ENCODE measurements at places on chromosomes 5 and 9.
A peak's percentile ranks its signal among the peaks of the same experiment; 100 is the strongest.

GRCh38 chr5:160054047-160054446, 45.1 kb downstream of the TTC1 start:
- no peak for DNase-seq

GRCh38 chr9:95085861-95086563, 231.5 kb downstream of the FANCC start:
- no peak for DNase-seq

- DNase-seq, result no peak
Measured at GRCh38 chr5:10689391-10690081, 71.5 kb downstream of the DAP start.

DNA sequence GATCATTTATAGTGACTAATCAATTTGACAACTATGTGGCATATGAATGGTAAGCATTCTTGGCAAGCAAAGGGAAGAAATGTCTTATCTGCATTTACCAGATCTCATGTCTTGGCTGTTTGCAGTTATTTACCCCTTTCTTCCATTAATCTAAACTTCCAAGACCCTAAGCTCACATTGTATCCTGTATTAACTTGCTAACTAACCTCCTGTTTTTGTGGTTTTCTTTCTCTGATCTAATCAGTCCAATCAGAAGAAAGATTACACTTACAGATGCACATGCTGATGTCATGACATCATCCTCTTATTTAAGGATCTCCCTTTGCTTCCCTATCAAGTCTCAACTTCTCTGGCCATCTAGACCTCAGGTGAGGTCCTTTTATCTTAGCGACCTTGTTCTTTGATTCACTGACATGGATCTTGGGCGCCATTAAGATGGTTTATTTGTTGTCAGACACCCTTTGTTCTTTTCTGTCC, 95.5 kb downstream of the F2RL2 start:
- DNase-seq, result no peak

DNA sequence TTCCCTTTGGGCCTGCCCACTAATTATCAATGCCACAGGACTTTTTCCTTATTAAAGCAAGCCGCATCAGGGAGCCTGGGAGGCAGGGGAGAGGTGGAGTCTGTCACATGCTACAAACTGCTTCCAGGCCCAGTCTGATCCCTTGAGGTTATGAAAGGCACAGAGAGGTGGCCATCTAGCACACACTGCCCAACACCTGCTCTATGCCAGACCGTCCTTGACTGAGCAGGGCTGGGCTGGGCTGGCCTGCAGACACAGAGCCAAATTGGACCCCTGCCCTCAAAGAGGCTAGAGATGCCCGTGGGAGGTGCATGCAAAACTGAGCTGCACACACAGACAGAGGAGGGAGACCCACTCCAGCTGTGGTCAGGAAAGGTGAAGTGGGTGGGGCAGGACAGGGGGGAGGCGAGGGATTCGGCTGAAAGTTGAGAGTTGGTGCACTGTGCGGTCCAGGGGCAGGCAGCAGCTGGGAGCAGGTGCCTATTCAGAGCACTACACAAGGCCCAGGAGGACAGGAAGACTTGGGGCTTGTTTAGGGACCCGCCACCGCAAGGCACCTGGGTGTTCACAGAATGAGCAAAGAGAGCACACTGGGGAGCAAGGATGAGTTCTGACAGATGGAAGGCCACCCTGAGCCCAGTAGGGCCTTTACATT, 36.4 kb upstream of the TCF7 start:
- no peak for DNase-seq

GRCh38 chr5:65828022-65828896, 98.1 kb upstream of the ERBIN start:
- no peak for DNase-seq

DNA sequence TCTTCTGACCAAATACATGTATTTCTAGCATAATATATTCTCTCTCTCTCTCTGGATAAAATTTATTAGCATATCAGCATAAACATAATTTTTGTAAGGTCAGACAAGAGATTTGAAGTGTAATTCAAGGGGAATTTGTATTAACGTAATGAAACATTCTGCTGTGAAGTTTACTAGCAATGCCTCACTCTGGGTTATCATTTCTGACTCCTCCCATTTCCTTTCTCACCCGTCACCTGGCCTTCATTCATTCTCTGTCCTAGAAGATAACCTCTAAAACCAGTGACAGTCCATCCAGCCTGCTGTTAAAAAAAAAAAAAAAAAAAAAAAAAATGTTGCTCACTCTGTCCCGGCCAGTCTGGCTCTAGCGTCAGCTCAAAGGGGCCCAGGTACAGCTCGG, 27.1 kb downstream of the GRAMD2B start:
- no peak for DNase-seq

GRCh38 chr9:74331607-74332006, 165.5 kb upstream of the RORB start:
- no peak for DNase-seq

GRCh38 chr5:172321593-172321992, 38.0 kb upstream of the UBTD2 start:
- no peak for DNase-seq

DNA sequence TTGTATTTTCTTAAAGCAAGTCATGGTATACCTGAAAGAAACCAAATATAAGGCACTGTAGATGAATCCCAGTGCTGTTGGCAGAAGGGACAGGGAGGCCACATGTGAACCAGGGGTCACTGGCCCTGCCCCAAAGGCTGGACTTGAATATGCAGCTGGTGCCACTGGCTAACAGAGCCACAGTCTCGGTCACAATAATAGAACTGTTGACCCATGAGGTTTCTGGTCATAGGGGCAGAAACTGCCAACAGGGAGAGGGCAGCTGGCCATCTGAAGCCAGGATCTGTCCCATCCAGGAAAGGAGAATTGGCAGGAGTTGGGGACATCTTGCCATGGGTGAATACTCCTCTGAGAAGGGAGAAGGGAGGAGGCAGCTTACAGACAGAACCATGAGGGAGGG, 31.9 kb downstream of the PALM2AKAP2 start:
- no peak for DNase-seq

DNA sequence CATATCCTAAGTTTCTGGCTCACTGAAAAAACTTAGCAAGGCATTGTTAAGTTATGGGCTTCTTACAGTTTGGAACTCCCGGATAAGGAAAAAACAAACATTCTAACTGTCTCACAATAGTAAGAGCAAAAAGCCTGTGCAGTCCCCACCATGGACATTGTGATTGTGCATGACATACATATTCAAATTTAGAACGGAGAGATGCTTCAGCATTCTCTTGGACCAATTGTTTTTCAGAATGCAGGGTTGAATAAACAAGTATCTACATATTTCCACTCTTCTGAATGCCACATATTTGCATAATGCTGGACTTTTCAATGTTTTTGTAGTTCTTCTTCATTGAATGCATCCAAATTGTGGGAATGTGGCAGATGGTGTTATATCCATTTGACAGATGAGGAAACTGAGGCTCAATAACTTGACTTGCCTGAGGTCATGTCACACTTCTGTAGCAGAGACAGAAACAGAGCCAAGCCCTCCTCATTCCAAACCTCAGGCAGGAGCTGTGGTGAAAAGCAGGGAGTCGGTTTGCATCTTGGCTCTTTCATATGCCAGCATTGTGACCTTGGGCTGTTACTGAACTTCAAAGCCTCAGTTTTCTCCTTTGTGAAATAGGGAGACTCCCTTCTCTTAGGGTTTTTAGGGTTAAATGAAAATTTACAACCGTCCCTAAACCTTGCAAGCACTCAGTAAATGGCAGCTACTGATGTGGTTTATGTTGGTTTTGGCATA, 95.1 kb downstream of the IQGAP2 start:
- no peak for DNase-seq

DNA sequence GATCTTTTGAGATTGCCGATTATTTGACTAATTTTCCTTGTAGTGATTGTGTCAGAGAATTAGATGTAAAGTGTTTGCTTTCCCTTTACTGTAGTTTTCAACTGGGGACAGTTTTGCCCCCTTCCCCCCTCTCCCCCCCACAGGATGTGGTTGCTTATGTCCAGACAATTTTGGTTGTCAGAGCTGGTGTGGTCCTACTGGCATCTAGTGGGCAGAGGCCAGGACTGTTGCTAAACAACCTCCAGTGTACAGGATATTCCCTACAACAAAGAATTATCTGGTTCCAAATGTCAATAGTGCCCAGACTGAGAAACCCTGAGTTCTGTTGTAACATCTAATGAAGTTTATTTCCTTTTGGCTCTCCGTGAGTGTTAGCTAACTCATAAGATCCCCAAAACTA, 20.0 kb downstream of the TMEFF1 start:
- DNase-seq, result no peak

GRCh38 chr5:38462976-38463633, 93.3 kb downstream of the LIFR start:
- DNase-seq, result no peak

DNA sequence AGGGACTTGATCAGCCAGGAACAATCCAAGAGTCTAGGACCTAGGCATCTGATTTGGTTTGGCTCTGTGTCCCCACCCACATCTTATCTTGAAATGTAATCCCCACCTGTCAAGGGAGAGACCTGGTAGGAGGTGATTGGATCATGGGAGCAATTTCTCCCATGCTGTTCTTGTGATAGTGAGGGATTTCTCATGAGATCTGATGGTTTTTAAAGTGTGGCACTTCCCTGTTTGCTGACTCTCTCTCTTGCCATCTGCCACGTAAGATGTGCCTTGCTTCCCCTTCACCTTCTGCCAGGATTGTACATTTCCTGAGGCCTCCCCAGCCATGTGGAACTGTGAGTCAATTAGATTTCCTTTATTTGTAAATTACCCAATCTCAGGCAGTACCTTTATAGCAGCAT, 201.7 kb upstream of the ACTBL2 start:
- DNase-seq, result no peak

DNA sequence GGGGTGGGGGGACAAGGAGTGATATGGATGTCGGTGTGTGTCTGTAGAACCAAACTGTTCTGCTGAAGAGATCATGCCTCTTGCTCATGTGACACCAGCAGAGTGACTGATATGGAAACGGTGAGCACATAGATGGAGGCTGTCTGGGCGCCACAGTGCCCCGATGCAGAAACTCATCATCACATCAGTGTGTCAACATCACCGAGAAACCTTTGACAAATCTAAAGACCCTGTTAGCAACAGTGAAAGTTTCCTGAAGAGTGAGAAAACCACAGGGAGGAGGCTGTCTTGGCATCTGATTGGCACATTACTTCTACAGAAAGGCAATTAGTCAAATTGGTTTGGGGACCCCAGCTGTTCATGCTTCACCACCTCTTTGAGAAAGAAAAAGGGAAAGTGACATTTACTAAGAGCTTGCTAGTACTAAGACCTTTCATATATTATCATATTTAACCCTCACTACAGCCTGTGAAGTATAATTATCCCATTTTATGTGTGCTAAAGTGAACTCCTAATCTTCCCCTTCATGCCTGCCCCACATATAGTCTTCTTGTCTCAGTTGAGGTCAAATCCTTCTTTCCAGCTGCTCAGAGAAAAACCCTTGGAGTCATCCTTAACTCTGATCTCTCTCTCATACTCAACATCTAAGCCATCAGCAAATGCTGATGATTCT, 25.6 kb downstream of the CSF2 start:
- DNase-seq, result no peak

GRCh38 chr9:127754099-127755060, 19.3 kb upstream of the TOR2A start:
- no peak for DNase-seq

DNA sequence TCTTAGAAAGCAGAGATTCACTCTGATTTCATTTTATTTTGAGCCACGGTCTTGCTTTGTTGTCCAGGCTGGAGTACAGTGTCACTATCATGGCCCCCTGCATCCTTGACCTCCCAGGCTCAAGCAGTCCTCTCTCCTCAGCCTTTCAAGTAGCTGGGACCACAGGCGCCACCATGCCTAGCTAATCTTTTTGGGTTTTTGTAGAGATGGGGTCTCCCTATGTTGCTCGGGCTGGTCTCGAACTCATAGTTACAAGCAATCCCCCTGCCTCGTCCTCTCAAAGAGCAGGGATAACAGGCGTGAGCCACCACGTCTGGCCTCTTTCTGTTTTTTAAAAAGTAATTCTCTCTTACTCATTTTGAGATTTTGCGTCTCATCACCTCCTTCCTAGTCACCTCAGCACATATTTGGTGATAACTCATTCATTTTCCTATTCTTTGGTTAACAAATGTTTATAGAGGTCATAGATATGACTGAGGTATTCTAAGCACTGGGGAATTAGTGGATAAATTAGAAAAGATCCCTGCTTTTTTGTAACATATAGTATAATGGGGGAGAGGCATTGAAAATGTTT, 10.8 kb upstream of the DCP2 start:
- no peak for DNase-seq

DNA sequence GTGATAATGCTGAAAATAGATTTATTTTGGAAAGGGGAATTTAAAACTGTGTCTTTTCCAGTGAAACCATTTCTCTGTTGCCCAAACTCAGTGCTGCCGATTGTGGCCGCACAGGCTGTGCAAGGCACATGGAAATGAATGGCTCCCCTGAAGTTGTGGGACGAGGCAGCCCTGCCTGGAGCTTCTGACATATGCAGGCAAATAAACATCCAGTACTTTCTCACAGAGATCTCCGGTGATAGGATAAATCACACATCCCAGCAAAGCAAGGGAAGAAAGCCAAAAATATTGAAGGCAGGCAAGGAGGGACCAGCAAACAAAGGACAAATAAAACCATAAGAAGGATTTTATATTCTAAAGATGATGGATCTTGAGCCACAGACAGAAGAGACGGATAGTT, 464.5 kb downstream of the MTRR start:
- DNase-seq, result no peak

DNA sequence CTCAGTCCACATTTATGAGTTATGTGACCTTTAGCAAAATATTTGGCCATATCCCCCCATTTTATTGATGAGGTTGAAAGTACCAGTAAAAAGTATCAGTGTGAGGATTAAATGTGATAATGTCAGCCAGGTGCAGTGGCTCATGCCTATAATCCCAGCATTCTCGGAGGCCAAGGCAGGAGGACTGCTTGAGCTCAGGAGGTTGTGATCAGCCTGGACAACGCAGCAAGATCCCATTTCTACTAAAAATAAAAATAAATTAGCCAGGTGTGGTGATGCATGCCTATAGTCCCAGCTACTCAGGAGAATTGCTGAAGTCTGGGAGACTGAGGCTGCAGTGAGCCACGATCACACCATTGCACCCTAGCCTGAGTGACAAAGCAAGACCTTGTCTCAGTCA, 71.2 kb downstream of the GRAMD2B start:
- DNase-seq, result no peak

DNA sequence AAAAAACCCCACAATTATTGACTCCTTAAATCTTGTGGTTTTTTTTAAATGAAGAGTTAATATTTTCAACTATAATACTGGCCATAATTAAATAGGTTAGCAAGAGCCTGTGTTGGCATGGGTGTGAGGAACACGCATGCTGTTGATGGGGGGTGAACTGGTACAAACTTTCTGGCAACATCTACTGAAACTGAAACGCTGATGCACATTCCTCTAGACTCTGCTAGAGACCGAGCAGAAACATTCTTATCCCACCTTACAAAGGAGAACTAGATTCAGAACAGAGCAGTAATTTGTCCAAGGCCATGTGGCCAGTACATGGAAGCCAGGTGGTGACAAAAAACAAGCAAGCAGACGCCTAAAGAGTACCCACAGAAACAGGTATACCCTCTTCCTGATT, 2.4 kb downstream of the BICD2 start:
- DNase-seq, result no peak

- DNase-seq, result peak; percentile 22
Measured at GRCh38 chr9:93064392-93065134, 6.1 kb downstream of the SUSD3 start.
